ENCODE measurements at places on chromosomes 12 and 14.

GRCh38 chr12:122059203-122059960 lies 19.2 kb upstream of the MLXIP start:
- DNase-seq = no peak

GRCh38 chr12:94813314-94813713 lies 163.0 kb upstream of the TMCC3 start:
- no peak for DNase-seq

GRCh38 chr12:69884386-69884785 lies 59.4 kb downstream of the MYRFL start:
- no peak for DNase-seq

GRCh38 chr12:83893101-83893500 lies 1019.5 kb downstream of the SLC6A15 start:
- DNase-seq = no peak

- no peak for DNase-seq
Measured at GRCh38 chr12:70305794-70306193, 60.3 kb upstream of the KCNMB4 start.

DNA sequence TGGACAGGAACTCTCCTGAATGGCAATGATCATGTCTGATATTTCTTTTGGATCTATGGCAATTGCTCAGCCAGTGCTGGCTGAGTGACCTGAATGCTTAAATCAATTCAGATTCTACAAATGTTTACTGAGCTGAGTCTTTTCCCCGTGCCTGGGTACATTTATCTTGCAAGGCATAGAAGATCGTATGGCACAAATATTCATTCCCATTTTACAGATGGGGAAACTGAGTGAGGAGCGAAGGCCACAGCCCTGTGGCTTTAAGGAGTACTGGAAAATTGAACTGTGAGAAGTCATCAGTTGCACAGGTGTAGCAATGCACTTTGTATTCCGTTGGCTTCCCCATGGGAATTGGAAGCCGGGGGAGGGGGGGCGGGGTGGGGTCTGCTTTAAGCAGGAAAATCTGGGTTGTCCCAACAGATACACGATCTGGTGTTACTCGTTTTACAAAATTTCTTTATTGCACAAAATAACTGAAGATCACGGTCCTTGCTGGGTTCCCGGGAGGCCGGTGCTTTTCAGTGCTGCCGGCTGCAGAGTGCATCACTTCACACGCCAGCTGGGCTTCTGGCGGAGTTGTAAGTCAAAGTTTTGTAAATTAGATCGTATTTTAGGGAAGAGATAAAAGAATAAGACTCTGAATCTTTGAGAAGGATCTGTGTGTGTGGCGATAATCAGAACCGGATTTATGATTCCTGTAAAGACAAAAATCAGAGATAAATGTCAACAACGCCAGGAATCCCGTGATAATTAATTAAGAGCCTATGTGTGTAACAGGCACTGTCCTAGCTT lies 75.0 kb upstream of the MAP1LC3B2 start:
- DNase-seq = no peak

- no peak for DNase-seq
Measured at GRCh38 chr12:92929983-92930382, 888 bp upstream of the EEA1 start.

GRCh38 chr12:53744130-53744441 lies 7.7 kb downstream of the CISTR start:
- DNase-seq = no peak

- no peak for DNase-seq
Measured at GRCh38 chr12:32765906-32766305, 10.2 kb upstream of the YARS2 start.

- no peak for DNase-seq
Measured at GRCh38 chr12:76798864-76799263, 34.9 kb downstream of the ZDHHC17 start.

GRCh38 chr14:71469643-71470335 lies 462.4 kb upstream of the RGS6 start:
- DNase-seq = no peak

DNA sequence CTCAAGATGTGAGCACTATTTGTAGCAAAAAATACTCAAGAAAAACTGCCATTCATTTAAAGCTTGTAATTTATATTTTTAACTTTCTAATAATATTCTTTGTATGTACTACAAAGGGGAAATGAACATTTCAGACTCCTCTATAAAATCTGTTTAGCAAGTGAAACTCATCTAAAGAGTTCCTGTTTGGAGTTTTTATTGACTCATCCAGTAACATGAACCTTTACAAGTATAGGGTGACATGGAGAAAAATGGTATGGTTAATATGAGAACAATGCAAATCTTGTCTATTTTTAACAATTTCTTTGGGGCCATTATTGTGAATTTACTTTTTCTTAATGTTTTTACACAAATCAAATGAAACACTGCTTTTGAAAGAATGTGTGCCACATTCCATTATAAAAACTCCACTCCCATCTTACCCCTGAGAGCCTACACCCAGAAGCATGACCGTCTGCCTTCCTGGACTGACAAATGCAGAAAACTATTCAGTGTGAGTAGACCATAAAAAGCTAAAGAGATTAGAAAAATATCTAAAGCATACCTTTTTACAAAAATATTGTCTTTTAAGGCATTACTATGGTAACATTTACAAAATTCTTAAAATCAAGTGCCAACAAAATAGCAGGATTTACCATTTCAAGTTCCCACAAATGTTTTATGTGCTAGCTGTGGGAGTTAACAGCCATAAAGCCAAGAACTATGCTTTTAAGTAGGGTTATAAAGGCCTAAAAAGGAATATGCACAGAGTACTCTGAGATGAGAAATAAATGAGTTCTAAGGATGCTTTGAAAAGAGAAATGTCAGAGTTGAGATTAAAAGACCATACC lies 144.0 kb downstream of the ADAMTS20 start:
- no peak for DNase-seq

DNA sequence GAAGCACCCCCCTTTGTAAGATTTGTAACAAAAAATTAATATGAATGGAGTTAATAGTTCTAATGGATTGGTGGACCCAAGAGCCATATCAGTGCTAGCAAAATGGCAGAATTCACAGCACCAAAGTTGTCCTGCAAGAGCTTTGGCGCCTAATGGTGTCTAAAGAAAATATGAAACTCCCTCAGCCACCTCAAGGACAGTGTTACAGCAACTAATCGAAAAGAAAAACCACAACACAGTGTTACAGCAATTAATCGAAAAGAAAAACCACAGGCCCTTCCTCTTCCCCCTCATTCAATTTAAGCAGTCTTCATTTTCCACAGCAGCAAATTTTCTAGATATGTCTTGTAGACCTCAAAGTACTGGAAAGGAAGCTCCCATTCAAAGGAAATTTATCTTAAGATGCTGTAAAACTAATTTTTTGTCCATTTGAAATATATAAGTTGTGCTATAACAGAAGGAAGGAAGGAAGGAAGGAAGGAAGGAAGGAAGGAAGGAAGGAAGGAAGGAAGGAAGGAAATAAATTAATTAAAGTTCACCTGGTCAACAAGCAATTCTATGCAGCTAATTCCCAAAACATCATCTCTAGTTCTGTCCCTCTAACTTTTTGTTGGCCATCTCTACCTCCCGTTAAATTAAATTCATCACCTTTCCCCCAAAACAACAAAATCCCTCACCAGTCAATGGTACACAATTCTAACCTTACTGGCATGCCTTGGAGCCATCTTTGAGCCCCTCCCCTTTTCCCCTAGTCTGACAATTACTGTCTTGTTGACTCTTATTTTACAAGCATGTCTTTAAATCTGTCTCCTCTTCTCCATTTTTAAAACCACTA lies 17.4 kb downstream of the LRP6 start:
- DNase-seq = no peak

- DNase-seq = no peak
Measured at GRCh38 chr14:79516009-79516408, 695.3 kb downstream of the DIO2 start.

DNA sequence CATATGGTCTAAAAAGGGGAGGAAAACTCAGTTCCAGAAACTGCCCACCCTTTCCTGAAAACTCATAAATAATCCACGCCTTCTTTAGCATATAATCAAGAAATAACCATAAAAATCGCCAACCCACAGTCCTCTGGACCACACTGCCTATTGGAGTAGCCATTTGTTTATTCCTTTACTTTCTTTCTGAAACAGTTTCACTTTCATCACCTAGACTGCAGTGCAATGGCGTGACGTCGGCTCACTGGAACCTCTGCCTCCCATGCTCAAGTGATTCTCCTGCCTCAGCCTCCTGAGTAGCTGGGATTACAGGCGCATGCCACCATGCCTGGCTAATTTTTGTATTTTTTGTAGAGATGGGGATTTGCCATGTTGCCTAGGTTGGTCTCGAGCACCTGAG lies 44.2 kb downstream of the CLMN start:
- no peak for DNase-seq

DNA sequence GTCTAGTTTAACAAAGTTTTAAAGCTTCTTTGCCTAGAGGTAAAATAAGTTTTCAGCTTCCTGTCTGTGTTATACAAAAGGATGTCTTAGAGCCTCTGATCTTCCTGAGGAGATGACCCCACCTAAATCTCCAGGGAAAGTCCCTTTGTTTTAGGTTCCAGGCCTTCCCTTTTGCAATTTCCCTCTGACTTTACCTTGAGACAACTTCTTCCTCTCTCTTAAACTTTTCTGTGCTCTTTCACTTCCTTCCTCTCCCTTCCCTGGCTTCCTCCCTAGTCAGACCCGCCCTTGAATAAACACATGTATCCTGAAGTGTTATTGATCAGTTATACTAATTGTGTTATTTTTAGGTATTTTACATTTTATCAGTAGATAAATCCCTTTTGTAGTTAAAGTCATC lies 134.8 kb downstream of the DYRK2 start:
- no peak for DNase-seq

- no peak for DNase-seq
Measured at GRCh38 chr14:93012951-93013719, 90.2 kb downstream of the CHGA start.

- DNase-seq = peak; percentile 13
Measured at GRCh38 chr12:76083246-76083903, 1.1 kb downstream of the NAP1L1 start.

DNA sequence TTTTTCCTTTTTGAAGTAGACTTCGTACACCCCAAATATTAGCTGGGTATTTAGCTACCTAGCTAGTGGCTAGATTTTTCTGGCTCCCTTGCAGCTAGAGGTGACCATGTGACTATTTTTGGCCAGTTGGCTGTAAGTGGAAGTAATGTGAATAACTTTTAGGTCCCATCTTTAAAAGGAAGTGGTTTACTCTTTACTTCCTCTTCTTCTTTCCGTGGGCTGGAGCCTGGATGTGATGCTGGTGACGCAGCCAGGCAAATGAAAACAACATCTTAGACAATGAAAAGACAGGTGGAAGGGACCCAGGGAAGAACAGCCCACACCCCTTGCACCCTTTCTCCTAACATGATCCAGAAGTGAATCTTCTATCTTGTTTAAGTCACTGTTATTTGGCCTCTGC lies 245.5 kb downstream of the ATP23 start:
- DNase-seq = no peak

- no peak for DNase-seq
Measured at GRCh38 chr12:95637471-95638155, 86.3 kb upstream of the USP44 start.

DNA sequence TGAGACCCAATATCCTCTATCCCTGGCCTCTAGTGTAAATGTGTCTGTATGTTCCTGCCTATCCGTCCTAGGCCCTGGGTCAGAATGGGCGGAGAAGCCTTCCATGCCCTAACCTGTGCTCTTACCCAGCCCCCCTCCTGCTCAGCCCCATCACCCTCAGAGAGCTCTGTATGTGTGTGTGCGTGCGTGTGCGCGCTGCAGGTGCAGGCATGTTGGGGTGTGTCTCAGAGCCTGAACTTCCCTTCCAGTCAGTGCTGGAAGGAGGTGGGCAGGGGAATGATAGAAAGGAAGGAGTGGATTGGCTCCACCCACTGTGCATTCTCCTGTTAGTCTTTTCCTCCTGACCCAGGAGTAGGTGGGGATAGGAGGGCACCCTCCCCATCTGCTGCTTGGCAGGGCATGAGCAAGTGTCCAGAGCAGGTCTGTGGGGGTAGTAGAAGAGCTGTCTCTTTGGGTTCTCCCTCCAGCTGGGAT lies 7.2 kb downstream of the NAB2 start:
- DNase-seq = no peak

DNA sequence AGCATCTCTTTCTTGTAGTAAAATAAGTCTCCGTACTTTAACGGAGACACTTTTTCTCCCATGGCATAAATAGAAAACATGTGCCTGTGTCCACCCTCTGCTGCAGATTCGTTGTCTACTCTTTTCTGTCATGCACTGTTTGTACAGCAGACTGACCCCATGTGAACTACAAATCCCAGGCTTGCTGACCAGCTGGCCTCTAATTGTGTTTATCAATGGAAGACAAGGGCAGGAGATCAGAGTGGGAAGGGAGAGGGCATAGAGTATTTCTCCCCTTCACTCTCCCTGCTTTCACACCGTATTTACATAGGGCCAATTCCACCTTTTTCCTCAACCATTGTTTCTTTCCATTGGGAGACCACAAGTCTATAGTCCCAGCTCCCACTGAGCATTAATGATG lies 31.0 kb upstream of the TMTC2 start:
- no peak for DNase-seq

- DNase-seq = no peak
Measured at GRCh38 chr14:49314737-49315136, 271.4 kb downstream of the RPS29 start.

GRCh38 chr14:38705220-38705619 lies 397.8 kb downstream of the SEC23A start:
- DNase-seq = no peak

DNA sequence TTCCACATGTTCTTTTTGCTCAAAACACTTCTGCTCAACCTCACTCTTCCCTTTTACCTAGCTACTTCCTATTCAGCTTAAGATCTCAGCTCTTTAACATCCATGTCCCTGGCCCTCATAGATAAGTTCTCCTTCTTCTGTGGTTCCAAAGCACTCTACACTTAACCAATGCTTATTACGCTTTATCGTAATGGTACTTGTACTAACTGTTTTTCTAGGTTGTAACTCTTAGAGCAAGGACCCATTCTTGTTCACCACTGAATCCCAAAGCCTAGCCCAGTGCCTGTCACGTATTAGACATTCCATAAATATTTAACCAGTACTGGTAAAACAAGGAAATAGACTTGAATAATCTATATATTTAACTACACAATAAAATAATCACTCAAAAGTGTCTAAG lies 5.3 kb downstream of the SLC41A2 start:
- no peak for DNase-seq

GRCh38 chr12:71797531-71797930 lies 42.0 kb upstream of the TBC1D15 start:
- DNase-seq = no peak

DNA sequence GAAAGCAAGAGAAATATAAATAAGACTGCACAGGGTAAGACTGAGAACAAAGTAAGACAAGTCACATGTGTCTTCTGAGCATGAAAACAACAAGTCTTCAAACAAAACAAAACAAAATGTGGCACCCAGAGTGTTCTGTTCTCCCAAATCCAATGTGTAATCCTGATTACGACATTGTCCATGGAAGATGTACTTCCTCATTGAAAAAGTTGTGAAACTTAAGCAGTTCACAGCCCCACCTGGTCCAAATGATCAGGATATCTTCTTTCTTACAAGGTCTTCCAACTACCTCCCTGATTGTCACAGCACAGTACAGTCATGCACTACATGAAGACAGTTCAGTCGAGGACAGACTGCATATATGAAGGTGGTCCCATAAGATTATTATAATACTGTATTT lies 23.3 kb upstream of the NEK9 start:
- DNase-seq = no peak

- DNase-seq = peak; percentile 34
Measured at GRCh38 chr12:104957719-104958000, 430 bp downstream of the SLC41A2 start.

All from activated naive CD4-positive, alpha-beta T cell treated with Interleukin-2 at 50 U/mL for 16 hours (primary cell).